ENCODE measurements at places on chromosomes 1 and 21.

DNA sequence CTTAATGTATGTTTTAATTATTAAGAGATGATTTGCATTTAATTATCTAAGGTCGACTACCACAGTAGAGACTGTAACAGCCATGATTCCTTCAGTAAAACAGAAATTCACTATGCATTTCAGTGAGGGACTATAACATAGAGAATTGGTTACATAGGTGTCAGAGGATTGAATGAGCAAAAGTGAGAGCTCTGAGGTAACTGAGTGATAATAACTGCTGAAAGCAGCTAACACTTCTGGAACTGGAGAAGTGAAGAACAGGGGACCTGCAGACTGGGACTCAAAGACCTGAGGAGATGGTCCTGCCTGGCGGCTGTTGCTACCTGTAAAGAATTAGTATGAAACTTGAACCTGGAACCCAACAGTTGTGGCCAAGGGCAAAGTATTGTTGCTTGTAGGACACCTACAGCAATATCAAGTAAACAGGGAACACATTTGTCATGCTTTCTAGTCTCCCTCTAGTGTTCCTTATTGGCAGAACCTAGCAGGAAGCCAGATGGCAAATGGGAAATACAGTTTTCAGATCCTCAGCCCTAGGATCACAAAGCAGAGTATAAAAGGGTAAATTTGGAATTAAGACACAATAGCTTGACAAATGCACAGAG lies 110.6 kb downstream of the HS2ST1 start:
- DNase-seq = no peak

GRCh38 chr21:46598581-46599572 lies 6.0 kb downstream of the S100B start:
- no peak for DNase-seq

GRCh38 chr1:234139966-234140365 lies 233.3 kb upstream of the COA6 start:
- DNase-seq = no peak

DNA sequence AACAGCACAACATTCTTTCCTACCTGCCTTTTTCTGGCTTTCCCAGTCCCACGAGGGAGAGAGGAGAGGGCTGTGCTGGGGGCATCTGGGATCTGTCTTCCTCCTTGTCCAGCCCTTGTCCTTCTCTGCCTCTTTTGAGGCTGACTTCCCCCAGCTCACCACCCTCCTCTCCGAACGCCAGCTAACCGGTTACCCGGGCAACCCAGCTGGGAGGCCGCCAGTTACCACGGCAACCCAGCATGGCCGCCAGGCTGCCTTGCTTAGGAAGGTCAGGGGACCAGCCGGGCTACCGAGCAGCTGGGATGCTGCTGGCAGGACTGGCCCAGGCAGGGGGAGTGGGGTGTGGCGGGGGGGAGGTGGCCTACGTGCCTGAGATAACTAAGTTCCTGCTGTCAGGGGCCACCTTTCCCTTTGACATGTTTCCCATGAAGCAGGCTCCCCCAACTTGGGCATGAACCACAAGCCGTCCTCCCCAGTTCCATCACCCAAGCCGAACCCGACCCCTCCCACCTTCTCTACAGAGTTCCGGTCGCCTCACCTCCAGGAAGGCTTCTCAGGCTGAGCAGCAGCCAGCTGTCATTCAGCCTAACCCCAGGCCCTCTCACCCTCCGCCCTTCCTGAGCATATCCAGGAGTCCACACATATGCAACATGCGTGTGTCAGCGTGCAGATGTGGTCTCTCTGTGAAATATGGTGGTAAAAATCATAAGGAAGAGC lies 8.7 kb downstream of the PLEKHA6 start:
- DNase-seq = no peak

DNA sequence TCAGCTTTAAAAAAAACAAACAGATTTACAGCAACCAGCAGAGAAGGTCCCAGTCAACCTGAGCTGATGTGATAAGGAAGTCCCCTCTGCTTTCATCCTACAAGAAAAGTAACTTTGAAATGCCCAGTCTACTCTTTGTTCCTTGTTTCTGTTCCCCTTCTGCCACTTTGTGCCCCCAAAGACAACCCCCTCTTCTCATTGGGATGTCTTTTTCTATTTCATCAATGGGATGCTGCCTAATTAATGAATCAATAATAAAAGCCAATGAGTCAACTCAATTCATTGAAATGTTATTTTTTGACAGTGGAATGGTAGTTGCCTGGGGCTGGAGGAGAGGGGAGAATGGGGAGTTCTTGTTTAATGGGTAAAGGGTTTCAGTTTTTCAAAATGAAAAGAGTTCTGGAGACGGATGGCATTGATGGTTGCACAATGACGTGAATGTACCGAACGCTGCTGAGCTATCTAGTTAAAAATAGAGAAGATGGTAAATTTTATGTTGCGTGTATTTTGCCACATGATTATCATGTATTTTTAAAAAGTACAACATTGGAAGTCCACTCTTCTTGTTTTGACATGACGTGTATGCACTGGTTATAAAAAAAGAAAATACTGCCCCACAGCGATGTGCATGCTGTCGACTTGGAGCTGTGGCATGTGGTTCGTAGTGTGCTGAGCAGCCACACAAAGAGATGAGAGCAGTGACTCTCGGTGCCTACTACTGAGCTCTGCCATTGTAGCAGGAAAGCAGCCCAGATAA lies 22.4 kb upstream of the PADI2 start:
- DNase-seq = no peak

- DNase-seq = no peak
Observed at GRCh38 chr1:150692720-150693119, 4.2 kb downstream of the GOLPH3L start.
